CD8-positive, alpha-beta memory T cell (primary cell): ENCODE measurements at places on chromosomes 13 and 19.

DNA sequence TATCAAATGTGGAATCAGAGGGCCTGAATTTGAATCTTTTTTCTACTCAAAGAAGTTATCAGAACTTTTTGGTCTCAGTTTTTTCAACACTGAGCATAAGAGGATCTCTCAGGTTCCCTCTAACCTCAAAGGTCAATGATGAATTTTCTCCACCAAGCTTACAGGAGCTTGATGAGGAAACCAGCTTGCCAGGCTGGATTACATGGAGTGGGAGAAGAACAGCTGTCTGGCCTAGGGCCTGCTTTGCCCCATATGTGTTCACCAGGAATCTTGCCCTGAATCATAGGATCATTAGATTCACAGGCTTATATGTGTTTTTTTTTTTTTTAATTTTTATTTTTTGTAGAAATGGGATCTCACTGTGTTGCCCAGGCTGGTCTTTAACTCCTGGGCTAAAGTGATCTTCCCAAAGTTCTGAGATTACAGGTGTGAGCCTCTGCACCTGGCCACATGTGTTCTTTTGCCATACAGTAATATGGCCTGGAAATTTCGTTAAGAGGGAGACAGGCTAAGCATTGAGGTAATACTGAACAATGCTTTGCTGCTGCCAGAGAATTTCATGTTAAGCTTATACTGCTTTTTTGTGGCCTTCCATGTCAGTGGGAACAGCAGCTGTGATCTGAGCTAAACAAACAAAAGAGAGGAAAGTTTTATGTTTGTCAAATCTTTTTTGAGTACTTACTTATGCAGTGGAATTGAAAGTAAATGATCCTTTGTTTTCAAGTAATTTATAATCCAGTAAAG lies 110.6 kb downstream of the DNAJC3 start:
- no peak for DNase-seq

- DNase-seq = no peak
Observed at GRCh38 chr19:31140717-31141116, 208.5 kb downstream of the TSHZ3 start.

DNA sequence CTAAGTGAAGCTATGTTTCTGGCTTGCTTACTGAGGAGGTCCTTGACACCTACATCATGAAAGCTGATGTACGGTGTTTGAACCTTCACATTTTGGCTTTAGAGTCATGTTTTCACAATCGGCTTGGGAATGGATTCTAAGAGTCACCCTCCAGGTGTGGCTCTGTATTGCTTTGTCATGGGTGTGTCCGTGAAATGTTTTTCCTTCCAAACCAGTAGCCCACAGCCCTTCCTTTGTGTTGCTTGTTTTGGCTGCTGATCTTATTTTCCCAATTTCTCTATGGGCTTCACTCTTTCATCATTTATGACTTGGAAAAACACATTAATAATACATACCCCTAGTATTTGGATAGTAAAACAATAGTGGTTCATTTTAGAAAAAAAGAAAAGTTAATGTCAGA lies 240.6 kb downstream of the GGACT start:
- no peak for DNase-seq

GRCh38 chr13:80339563-80339911 lies 1.4 kb downstream of the SPRY2 start:
- no peak for DNase-seq

GRCh38 chr19:38850436-38850975 lies 720 bp upstream of the HNRNPL start:
- no peak for DNase-seq

- DNase-seq = no peak
Observed at GRCh38 chr19:1410136-1410786, 2.9 kb downstream of the DAZAP1 start.

DNA sequence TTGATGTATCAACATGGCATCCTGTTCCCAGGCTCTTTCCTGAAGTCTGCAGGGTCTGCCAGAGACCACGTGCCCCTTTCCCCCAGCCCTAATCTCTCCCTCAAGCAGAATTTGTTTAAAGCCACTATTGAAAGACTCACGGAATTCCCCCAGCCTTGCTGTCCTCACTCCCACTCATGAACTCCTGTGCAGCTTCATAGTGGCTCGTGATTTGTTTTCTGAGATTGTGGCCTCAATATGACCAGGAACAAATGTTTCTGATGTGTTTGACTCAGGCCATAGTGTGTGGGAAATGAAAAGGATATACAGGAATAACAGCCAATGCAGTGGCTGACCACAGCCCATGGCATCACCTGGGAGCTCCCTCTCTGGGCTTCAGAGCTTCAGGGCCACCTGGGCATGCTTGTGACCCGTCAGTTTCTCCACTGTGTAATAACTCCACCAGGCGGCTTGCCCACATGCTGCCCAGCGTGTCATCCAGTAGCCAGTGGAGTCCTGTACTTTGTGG lies 8.1 kb upstream of the SERPINE3 start:
- no peak for DNase-seq

GRCh38 chr13:20719783-20720182 lies 16.3 kb downstream of the IL17D start:
- no peak for DNase-seq

DNA sequence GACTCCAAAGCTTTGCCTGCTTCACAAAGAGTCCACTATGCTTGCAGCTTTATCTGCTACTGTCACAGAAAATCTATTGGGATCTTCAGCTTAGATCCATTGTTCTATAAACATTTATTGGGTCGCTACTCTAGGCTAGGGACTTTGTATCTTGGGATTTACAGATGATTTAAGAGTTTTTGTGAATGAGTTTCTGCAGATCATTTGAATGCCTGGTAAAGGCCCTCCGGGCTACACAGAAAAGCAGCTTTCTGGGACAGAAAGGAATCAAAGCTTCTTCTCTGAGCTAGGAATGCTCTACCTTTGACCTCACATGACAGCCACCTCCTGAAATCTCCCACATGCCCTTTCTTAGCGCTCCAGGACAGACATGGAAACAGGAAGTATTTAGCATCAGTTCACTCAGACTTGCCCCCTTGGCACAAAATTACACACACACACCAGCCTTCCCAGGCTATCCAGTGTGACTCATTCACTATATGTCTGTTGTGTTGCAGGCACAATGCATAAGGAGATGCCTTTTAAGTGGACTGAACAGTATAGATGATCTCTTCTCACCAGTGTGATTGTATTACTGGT lies 492.4 kb downstream of the DACH1 start:
- DNase-seq = no peak

- no peak for DNase-seq
Observed at GRCh38 chr13:95524264-95524901, 28.1 kb upstream of the CLDN10 start.

DNA sequence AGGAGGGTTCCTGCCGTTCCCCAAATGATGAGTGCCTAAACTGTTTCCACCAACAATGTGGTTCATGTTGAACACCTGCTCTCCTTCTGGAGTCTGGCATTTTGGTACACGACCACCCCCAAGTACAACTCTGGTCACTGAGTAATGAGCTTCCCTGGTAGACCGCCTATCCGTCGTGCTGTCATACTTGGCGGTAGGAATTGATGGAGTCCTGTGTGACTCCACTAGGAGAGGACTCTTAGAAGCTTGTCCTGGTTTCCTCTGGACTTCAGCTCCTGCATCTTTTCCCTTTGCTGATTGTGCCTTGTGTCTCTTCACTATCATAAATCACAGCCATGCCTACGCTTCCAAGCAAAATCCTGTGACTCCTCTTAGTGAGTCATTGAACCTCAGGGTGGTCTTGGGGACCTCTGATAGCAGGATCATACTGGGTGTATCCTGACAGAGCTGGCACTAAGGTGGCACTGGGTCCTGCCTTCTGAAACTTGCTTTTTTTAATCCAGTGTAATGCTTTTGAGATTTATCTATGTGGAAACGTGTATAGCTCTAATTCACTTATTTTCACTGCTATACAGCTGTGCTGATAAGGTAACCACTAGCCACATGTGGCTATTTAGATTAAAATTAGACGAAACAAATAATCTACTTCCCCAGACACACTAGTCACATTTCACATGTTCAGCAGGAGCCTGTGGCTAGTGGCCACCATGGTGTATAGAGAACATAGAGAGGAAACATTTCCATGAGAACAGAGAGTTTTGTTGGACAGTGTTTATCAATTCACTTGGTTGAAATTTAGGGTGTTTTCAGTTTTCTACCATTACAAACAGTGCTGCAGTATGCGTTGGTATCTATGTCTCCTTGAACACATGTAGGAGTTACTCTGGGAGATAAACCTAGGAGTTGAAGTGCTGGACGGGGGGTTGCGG lies 6.1 kb upstream of the ASF1B start:
- DNase-seq = no peak

DNA sequence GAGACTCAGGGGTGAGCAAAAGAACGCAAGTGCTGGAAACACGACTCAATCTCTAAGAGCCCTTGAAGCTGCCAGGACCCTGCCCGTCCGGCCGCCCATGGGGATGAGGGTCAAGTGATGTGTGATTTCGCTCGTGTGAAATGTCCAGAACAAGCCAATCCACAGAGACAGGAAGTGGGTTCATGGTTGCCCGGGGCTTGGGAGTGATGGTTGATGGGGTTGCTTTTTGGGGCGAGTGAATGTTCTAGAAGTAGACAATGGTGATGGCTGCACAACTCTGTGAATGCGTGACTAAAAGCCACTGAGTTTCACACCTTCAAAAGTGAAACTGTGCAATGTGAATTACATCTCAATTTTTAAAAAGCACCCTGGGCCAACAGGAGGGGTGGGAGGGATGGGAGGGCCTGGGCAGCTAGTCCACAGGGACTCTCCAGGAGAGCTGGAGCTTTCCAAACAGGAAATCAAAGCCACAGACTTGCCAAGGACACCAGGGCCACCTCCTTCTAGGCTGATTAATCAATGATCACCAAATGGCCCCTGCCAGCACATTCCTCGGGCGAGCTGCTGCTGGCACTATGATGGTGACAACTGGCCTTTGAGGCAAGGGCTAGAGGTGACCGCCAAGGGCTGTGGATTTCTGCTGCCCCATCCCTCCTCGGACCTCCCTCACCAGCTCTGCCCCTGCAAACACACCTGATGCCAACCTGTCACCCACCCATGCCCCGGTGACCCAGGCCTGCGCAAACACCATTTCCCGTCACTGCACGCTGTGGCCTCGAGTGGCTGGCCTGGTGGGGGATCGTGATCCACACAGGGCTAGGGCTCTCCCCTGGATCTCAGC lies 14.0 kb downstream of the DPP9 start:
- DNase-seq = no peak

- DNase-seq = no peak
Observed at GRCh38 chr19:1017115-1017905, 3.6 kb downstream of the TMEM259 start.

DNA sequence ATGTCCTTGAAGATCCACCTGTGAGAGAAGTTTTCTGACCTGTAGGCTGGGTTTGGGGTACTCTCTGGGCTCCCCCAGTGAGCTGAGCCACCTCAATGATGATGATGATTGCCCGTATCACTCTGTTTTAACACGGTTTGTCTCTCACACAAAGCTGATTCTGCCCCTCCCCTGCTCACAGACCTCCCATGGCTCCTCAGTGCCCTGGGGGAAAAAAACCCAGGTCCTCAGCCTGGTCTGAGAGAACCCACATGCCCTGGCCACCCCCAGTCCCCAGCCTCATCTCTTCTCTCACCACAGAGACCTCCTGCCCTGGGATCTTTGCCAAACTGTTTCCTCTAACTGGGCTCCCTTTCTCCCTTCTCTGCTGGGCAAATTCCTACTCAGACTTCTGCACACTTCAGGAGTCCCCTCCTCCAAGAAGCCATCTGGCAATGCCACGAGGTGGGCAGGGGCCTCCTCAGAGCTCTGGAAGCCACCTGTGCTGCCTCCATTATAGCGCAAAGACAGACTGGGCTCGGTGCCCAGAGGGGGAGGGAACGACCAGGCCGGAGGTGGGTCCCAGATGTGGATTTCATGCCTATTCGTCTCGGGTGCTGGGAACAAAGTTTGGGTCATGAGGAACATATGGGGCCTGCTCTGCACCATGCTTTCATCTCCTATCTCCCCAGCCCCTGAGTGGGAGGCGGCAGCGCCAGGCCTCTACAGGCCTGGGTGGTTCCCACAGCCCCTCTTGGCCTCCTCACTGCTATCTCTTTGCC lies 8.5 kb upstream of the CA11 start:
- DNase-seq = no peak

- DNase-seq = no peak
Observed at GRCh38 chr13:29573190-29573589, 22.3 kb downstream of the SLC7A1 start.

DNA sequence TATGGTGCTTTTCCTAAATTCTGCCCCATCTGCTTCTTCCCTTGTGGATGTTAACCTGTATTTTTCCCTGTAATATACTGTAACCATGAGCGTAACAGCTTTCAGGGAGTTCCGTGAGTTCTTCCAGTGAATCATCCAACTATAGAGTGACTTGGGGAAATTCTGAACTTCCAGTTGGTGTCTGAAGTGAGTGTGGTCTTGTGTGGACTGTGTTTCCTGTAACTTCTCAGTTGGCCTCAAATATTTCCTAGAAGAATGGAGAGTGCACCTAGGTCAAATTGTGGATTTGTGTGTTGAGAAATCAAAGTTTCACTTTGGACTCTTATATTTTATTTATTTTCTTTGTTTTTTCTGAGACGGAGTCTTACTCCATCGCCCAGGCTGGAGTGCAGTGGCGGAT lies 11.0 kb upstream of the ZNF766 start:
- no peak for DNase-seq

- DNase-seq = no peak
Observed at GRCh38 chr13:104833221-104833620, 1702.2 kb downstream of the EFNB2 start.

DNA sequence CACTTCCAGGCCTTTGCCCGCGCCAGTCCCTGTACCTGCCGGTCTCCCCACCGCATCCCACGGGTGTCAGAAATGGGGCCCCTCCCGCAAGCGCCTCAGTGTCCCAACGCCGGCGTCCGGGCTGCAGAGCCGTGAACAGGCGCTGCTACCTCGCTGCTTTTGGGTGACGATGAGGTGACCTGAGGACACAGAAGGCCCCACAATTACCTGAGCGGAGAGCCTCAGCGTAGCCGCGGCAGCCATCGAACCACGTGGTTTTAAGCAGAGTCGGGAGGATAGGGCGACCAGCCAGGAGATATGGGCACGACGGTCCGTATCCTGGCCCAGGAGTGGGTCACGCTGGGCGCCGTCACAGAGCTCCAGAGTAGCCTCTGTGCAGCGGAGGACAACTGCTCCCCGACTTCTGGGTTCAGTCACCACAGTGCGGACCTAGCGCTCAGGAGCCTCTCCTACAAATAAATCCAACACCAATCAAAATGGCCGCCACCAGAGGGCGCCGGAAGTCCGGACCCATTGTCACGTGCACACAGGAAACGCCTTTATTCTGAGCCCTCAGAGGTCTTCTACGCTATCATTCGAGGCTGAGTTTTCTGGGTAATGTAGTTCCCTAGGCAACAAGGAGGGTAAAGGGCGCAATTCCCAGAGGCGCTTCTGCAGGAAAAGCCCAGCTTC lies at the start of gene ZNF814:
TSS of gene ZNF814 (minus strand) at position 478 of the 672 bp plus-strand sequence. CDS start at position 243, 235 bp downstream.
- peak; percentile 80 for DNase-seq

DNA sequence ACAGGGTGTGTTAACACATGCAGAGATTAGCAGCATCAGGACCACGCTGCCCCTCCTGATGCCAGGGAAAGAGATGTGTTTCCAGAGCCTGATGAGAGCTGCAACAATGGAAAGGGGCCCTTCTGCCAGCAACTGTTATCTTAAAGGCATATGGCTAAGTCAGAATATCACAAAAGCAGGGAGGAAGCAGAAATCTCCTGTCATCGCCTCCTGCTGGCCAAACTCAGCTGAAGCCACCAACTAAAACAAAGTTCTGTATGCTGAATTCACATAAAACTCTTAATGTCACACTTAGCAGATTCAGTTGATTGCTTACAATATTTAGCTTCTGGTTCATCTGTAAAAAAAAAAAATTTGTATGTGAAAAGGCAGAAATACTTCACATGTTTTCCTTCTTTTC lies 178.2 kb downstream of the GPC5 start:
- no peak for DNase-seq
